ENCODE measurements at places on chromosomes 7 and 10.

DNA sequence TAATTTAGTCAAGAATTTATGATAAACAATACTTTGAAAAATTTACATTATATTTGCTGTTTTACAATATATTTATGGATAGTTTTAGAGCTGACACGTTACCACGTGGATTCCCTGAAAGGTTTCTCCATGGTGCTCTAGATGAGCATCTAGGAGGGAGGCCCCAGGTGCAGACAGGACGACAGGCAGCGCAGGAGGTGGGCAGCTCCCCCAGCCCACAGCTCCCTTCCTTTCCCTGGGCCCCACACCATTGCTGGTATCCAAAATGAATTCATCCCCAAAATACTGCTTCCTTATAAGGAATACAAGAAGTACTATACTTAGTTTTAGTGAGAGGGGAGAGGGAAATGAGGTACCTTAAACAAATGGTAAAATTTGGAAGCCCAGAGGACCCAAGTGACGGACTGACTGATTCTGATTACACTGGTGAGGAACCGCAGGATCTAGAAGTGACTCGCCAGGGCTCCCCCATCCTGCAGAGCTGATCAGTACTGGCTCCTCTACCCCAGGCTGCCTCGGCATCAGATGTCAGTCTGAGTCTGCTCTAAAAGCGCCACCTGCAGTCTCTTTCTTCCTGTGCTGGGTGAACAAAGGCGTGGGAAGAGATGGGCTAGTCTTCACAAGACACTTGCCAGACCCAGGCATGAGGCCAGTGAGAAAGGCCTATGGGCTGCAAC is 89.2 kb downstream of the DLG5 start:
- H3K4me1 ChIP-seq = no peaks in the 10 kb centered on the region
- no peak overlapping the region for H3K27ac ChIP-seq
- peaks cover 59% of the 10 kb centered on the region for H3K36me3 ChIP-seq
- no peak overlapping the region for H3K4me3 ChIP-seq

DNA sequence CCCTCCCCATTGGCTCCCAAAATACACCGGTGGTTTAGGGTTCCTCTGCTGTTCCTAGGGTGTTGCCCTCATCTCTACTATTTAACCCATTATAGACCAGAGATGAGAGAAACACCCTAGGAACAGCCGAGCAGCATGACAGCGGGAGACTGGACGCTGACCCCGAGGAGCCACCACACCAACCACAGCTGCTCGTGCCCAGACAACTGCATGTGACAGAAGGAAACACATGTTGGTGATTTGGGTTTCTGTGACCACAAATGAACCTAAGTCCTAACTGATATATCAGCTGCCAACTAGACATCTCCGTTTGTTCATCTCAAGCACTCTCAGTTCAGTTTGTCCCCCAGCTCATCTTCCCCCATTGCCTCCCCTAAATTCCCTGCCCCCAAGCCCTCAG is 13.4 kb downstream of the CFAP43 start:
- no peaks in the 10 kb centered on the region for H3K4me1 ChIP-seq
- no peak overlapping the region for H3K4me3 ChIP-seq
- H3K27ac ChIP-seq = no peak overlapping the region
- no peaks in the 10 kb centered on the region for H3K36me3 ChIP-seq

- no peak overlapping the region for H3K27ac ChIP-seq
- DNase-seq = no peak
- no peak overlapping the region for H3K4me3 ChIP-seq
- peaks cover 19% of the 10 kb centered on the region for H3K36me3 ChIP-seq
Measured at GRCh38 chr7:76054123-76055120, 6.5 kb downstream of the MDH2 start.

DNA sequence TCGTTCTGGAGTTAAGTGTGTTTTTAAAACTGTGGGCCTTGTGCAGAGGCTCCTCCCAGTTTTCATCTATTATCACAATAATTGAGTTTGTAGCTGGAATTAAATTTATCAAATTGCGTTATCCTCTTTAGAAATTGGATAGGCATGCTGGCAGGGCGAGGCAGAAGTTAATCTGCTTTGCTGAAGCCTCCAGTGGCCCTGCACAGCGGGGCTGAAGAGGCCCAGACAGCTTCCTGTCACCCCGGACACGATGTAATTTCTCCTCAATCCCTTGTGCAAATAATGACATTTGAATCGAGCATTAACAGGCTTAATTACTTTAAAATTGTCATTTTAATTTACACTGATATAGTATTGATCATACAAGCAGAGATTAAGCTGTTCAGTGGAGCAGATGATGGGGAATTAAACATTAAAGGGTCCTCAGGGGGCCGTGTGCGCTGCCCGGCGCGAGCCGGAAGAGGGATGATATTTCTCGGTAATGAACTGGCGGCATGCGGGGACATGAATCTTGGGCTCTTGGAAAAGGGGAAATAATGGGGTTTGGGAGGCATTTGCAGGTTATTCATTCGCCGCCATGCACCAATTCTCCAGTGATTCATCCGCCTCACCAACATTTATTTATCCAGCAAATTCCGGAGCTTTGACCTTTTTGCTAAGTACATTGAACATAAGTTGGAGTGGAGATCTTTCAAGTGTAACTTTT is 118.5 kb downstream of the NKX6-2 start:
- no peak overlapping the region for H3K4me3 ChIP-seq
- no peaks in the 10 kb centered on the region for H3K4me1 ChIP-seq
- H3K36me3 ChIP-seq = no peaks in the 10 kb centered on the region
- H3K27me3 ChIP-seq = no peaks in the 10 kb centered on the region
- H3K27ac ChIP-seq = no peak overlapping the region
- DNase-seq = no peak

DNA sequence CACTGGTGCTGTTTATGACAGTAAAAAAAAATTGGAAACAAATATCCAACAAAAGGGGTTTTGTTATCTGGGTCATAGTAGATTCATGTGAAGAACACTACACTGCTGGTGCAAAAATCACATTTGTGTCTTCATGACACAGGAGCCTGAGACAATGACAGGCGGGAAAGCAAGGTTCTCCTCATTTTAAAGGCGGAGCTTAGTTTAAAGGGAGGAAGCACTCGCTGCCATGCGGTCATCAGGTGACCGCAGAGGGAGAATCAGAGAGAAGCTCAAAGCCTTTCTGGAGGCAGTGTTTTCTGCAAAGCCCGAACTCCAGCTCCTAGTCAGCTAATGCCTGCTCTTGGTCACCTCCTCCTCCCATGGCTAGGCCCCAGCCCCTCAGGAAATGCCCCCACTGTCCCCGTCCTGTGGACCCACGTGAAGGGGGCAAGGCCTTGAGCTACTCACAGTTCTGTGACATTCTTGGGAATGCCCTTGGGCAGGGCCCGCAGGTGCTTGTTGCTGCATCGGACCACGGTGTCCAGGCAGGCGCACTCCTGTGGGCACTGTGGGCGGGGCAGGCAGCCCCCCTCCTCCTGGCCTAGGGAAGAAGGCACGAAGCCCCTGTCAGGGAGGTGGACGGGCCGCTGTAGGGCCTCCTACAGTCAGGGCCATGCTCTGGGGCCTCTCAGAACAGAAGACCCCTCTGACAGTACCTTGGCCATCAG is 146.1 kb downstream of the SLIT1 start:
- no peaks in the 10 kb centered on the region for H3K27me3 ChIP-seq
- H3K27ac ChIP-seq = no peak overlapping the region
- peaks cover 13% of the 10 kb centered on the region for H3K4me1 ChIP-seq
- no peak for DNase-seq

DNA sequence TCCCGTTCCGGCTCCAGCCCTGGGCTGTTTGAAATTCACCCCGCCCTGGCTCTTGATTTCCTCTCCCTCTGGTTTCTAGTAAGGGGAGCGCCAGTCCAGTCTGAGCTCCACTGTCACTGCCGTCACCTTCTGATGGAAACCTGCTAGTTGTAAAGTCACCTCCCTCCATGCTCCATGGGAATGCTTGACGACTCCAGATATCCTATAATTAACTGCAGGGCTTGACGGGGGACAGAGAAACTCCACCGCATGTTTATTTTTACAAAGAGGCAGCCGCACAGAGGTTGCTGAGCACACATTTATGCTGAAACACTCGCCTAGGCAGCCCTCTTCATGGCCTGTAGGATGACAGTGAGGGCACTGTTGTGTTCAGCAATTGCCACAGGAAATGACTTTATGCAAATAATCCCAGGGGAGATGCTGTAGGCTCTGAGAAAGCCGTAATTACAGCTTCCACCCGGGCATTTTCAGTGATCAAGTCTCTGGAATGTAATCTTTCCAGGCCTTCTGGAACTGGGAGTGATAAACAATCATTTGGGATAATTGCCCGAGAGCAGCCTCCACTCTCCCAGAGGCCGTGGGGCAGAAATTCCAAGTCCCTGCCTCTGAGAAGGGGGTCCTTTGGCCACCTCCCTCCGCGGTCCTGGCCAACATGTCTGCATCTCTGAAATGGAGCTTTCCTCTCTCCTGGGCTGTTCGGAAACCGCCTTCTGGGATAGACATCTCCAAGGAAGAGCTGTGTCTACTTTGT is 300.5 kb downstream of the KLF6 start:
- H3K27me3 ChIP-seq = no peaks in the 10 kb centered on the region
- H3K36me3 ChIP-seq = no peaks in the 10 kb centered on the region
- no peak overlapping the region for H3K27ac ChIP-seq
- H3K4me3 ChIP-seq = no peak overlapping the region
- H3K4me1 ChIP-seq = peaks cover 12% of the 10 kb centered on the region

DNA sequence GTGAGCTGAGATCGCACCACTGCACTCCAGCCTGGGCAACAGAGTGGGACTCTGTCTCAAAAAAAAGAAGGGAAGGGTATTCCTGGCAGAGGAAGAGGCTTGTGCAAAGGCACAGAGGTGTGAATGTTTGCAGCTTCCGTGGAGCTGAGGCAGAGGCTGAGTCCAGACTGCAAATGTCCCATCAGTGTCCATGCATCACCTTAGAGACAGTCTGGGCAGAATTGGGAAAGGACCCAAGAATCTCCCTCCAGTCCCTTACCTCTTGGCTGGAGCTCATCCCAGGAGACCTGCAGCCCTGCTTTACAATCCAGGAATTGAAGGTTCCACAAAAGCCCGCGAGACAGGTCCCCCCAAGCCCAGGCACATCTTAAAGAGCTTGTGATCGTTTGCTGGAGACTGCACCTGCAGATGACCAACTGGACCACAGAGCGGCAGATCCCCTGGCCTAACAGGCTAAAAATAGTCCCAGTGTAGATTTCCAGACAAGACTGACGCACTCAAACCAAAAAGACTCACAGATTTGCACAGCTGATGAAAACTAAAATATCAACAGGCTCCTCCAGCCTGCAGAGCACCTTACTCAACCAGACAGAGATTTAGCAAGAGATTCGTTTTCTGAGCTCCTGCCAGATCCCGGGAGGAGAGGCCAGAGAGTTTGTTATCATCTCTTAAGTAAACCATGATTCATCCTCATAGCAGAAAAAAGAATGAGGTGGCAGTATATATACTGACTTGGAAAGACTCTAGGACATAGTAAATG is 22.9 kb upstream of the NANOS1 start:
- peak overlapping the region; percentile 68 for H3K27ac ChIP-seq
- H3K36me3 ChIP-seq = no peaks in the 10 kb centered on the region
- H3K4me3 ChIP-seq = no peak overlapping the region
- peaks cover 9% of the 10 kb centered on the region for H3K4me1 ChIP-seq

- no peaks in the 10 kb centered on the region for H3K4me1 ChIP-seq
- H3K27me3 ChIP-seq = no peaks in the 10 kb centered on the region
Measured at GRCh38 chr10:103570844-103571655, 77.5 kb downstream of the NEURL1 start.

DNA sequence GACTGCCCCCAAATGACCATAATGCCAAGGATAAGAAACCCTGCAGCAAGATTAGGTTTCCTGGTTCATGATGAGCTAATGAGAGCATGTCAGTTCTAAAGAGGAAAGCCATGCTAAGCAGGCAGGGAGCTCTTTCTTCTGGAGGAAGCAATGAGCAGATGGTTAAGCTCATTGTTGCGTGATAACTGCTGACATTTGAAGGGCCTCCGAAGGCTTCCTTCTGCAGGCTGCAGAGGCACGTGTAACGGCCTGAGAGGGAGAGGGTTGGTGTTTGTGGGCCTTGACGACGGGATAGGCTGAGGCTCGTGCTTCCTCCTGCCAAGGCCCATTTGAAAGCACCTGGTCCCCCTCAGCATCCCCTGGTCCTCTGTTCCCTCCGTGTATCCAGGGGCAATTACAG is 63.5 kb upstream of the BTBD16 start:
- H3K4me1 ChIP-seq = no peaks in the 10 kb centered on the region
- H3K4me3 ChIP-seq = no peak overlapping the region
- peaks cover 24% of the 10 kb centered on the region for H3K36me3 ChIP-seq
- no peaks in the 10 kb centered on the region for H3K27me3 ChIP-seq
- no peak for DNase-seq

- no peak overlapping the region for H3K27ac ChIP-seq
- H3K4me1 ChIP-seq = no peaks in the 10 kb centered on the region
- H3K4me3 ChIP-seq = peak overlapping the region; percentile 80
- no peak for DNase-seq
Measured at GRCh38 chr10:15369256-15370211, 1.6 kb downstream of the FAM171A1 start.

GRCh38 chr7:99313204-99313573 is 12.5 kb upstream of the ARPC1A start:
- no peaks in the 10 kb centered on the region for H3K27me3 ChIP-seq
- no peak overlapping the region for H3K27ac ChIP-seq
- no peak for DNase-seq
- H3K4me1 ChIP-seq = peaks cover 22% of the 10 kb centered on the region

- no peaks in the 10 kb centered on the region for H3K36me3 ChIP-seq
- H3K4me1 ChIP-seq = no peaks in the 10 kb centered on the region
- no peaks in the 10 kb centered on the region for H3K27me3 ChIP-seq
- no peak overlapping the region for H3K27ac ChIP-seq
- no peak overlapping the region for H3K4me3 ChIP-seq
Measured at GRCh38 chr7:93860261-93860660, 30.3 kb downstream of the TFPI2 start.

- no peaks in the 10 kb centered on the region for H3K36me3 ChIP-seq
- no peak for DNase-seq
- H3K27me3 ChIP-seq = no peaks in the 10 kb centered on the region
- H3K4me1 ChIP-seq = peaks cover 8% of the 10 kb centered on the region
- H3K27ac ChIP-seq = no peak overlapping the region
- H3K4me3 ChIP-seq = no peak overlapping the region
Measured at GRCh38 chr7:12941512-12941911, 254.1 kb downstream of the ARL4A start.

DNA sequence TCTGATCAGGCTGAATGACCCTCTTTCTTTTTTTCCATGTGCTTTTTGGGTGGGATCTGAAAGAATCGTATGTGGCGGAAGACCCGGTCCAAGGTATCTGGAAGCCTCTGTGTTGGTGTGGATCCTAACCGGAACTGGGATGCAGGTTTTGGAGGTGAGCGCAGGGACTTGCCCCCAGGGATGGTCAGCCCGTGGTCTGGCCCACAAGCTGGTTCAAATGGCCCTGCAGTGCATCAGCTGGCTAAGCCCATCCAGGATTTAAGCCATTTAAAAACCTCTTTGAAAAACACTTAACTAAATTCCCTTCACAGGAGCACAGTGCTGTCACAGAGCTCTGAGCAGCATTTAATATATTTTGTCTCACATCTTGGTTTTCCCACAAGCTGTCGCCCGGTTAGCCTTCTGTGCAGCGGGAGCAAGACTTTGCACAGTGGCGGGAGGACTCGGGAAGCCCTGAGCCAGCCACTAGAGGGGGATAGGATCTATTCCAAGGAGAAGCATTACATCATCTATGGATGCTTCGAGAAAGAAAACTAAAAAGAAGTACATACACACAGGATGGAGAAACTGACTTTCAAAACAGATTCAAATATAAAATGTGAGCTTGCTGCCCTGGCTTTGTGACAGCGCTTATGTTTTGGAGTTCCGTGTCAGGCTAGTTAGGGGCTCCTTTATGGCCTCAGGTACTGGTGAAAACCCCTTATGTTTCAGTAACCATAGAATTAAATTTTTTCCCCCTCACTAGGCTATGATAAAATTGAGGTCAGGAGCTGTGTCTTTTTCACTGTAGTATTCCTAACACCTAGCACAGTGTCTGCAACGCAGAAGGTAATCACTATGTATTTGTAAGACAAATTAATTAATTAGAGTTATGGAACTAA is 11.3 kb downstream of the CPA2 start:
- no peak overlapping the region for H3K4me3 ChIP-seq
- no peak overlapping the region for H3K27ac ChIP-seq
- H3K36me3 ChIP-seq = no peaks in the 10 kb centered on the region
- peaks cover 10% of the 10 kb centered on the region for H3K4me1 ChIP-seq
